SK-MEL-5 (cell line): ENCODE measurements at places on chromosomes 1 and 21.

DNA sequence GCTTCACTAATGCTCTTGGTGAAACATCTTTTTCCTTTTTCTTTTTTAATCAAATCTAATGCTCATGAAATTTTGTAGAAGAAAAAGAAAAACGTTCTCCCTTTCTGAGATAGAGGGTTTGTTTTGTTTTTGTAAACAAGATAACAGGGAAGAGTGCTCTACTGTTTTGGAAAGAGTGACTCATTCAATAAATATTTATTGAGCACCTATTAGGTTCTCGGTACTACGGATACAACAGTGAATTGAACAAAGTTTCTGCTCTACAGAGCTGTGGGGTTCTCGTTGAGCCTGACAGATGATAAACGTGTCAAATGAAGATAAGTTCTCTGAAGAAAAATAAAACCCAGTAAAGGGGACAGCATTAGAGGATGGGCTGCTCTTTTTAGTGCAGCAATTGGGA, 7.0 kb downstream of the PGM1 start:
- DNase-seq: no peak

DNA sequence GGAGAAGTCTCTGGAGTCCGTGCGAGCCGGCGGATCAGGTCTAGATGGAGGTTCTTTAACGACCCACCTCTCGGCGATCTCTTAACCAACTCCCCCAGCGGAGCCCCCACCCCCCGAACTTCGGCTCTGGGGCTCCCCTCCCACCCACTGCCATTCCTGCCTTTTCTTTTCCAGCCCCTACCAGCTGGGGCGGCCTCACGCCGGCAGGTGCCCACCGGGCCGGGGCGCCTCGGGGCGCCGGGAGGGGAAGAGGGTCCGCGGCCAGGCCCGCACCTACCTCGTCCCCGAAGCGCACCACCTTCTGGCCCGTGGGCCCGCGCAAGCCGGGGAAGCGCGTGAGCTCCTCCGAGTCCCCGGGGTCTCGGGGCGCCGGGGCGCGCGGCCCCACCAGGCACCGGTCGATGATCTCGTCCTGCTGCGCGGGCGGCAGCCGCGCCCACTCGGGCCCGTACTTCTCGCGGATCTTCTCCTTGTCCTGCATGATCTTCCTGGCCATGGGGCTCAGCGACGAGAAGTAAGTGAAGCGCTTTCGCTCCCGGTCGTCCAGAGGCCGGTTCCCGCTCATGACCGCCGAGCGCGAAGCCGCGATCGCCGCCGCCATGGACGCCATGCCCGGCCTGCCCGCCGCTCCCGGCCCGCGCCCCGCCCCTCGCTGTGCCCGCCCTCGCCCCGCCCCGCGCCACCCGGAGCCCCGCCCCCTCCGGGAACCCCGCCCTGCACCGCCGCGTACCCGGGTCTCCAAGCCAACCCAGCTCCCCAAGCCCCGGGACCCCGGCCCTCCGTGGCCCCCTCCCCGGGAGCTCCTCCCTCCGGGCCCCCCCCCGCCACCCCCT, at the start of gene C1orf198:
Gene C1orf198 (minus strand): TSS at position 619 of the 833 bp plus-strand sequence. CDS start 9 bp downstream, at position 610.
- DNase-seq: peak; percentile 51

DNA sequence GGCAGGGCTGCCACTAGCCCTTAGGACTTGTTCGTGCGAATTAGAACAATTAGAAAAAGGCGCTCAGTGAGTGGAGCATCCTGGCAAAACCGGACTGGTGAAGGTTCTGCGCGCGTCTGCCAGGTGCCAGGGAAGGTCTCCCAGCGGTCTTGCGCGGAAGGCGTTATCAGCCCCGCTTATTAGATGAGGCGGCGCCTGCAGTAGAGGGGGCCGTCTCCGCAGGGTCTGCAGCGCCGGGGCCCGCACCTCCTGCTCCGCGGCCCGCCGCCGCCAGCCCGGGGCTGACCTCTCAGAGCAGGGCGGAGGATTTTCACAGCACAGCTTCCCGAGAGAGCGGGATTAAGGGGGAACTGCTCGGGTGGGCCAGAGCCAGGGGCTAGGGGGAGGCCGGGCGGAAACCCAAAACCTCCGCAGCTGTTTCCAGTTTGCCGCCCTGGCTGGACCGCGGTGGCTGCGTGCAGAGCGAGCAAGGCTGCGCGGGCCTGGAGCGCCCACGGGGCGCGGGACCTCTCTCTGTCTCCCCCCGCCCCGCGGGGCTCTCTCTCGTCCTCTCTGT, 155.2 kb downstream of the FOXD2 start:
- no peak for DNase-seq

GRCh38 chr21:41526478-41527087, 18.6 kb upstream of the TMPRSS2 start:
- no peak for DNase-seq

DNA sequence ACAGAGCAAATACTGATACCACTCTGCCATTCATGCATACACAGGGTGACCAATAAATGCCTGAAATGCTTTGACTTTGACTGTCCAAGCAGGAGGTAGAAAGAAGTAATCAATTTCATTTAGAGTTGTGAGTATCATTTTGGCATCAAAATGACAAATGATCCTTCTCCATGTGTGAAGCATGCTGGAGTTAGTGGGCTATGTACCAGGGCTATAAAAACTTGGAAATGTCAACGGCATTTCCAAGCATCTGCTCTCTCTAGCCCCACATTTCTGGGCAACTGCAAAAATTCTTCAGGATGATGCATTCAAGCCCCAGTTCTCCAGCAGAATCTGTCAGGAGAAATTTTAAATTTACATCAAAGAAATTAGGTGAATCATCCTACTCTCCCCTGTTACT, 208.4 kb upstream of the PTBP2 start:
- no peak for DNase-seq

DNA sequence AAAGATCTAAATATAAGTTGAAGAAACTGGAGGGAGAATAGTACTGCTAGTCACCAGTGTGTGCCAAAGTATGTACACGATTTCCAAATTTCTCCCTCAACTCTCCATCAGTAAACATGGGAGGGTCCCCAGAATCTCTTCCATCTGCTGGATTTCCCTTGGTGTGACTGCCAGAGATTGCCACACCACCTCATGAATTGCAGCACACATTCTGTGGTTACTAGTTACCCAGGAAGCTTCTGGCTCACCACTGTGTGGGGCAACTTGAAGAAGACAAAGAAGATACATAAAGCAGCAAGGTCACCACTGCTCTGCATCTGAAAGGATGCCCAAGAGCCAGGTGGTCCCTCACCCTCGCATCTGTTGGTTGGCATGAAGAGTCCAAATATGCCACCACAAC, 191.7 kb upstream of the ESRRG start:
- peak; percentile 48 for DNase-seq

DNA sequence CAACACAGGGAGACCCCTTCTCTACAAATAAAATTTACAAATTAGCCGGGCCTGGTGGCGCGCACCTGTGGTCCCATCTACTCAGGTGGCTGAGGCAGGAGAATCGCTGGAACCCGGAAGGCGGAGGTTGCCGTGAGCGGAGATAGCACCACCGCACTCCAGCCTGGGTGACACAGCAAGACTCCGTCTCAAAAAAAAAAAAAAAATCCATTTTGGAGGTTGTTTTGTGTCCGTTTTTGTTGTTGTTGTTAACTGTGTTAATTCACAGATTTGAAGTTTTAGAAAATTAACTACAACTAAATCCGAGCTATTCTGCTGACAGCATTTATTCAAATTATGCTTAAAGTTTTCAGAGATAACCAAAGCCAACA, 618 bp downstream of the CLCC1 start:
- no peak for DNase-seq

DNA sequence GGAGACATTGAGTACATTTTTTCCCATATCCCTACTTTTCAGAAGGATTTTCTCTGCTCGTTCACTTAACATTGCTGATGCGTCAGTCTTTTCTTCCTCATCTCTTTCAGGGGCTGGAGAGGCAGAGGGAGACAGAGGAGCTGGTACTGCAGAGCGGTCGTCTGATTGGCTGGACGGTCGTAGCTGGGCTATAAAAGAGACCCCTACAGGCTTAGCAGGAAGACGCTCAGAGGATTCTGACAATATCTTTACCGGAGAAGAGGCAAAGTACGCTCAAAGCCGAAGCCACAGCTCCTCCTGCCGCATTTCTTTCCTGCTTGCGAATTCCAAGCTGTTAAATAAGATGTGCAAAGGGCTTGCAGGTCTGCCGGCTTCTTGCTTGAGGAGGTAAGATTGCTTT, at the start of gene RGS4:
Gene RGS4 (plus strand): TSS at position 220 of the 400 bp plus-strand sequence. CDS start 124 bp downstream, at position 344.
- peak; percentile 67 for DNase-seq

DNA sequence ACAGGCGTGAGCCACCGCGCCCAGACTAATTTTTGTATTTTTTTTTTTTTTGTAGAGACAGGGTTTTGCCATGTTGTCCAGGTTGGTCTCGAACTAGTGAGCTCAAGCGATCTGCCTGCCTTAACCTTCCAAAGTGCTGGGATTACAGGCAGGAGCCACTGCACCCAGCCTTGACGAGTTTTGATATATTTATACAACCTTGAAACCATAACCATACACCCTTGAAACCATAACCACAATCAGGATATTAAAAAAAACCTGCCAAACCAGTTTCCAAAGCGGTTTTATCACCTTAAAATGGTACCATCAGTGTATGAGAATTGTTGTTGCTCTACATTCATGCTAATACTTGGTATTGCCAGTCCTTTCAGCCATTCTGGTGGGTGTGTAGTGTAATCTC, 3.7 kb upstream of the PHACTR4 start:
- DNase-seq: no peak

DNA sequence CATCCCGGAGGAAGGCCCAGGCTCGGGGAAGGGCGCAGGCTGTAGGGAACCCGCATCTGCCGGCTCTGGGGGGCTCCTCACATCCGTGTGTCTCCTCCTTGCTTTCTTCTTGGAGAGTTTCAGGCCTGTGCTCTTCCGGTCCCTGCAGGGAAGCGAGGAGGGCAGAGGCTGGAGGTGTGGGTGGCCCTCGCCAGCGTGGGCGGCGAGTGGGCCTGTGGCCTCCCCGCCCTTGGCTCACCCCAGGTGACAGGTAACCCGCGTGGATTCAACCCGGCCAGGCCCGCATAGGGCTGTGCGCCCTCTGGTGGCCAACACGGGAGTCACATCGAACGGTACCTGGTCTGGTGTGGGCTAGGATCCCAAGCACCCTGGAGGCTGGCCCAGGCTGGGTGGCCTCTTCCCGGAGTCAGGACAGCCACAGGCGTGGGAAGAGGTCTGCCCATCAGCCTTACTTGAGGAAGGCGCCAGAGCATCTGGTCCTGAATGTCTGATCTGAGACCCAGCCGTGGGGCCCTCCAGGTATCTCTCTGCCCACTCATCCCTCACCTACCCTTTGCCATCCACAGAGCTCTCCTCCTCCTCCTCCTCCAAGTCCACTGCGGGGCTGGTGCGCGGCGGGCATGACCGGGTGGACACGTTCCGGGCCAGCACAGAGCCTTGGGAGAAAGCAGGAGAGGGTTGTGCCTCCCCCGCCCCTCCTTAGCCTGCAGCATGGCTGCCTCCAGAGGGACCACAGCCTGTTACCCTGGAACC, 9.6 kb upstream of the TNFRSF25 start:
- peak; percentile 49 for DNase-seq

GRCh38 chr1:4614371-4615137, 39.9 kb upstream of the AJAP1 start:
- DNase-seq: no peak

DNA sequence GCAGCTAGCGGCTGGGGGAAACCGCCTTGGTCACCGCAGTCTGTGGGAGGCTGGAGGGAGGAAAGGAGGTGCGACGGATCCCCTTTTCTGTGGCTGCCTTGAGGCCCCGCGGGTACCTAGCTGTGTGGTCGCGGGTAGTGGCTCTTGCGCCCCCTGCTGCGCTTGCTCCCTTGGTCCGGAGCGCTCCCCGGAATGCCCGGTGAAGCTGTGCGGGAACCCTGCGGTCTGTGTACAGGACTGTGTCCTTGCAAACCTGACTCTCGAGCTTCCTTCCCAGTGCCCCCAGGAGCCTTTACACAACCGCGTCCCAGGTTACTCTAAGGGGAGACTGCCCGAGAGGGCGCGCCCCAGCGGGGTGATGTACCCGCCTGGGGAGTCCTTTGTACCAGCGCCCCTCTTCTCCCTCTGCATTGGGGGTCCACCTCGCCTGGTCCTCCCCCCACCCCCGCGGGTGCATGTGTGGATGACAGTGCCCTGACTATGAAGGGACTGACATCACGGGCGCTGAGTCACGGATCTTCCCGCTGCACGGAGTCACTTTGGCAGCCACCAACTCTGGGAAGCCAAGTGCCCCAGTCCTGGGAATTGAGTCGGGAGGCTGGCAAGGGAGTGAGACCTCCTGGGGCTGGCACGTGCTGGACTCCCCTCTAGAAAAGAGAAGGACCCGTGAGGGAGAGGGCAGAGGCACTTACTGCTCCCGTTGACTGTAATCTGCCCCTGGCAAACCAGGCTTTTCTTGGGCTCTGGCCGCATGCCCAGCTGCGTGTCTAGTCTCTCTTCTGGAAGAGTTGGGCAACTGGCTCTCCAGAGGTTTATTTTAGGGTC, 816 bp downstream of the IL6R start:
- DNase-seq: peak; percentile 56
